Mammary epithelial cell (primary cell): ENCODE measurements at places on chromosomes 6 and 20. TPM values are rescaled to one million over a fixed set of nuclear protein-coding genes. Genes with fewer than 3 reads are reported as not detected.

Gene STMND1
- not detected in 2 replicates for total RNA-seq

Gene MUCL3
- not detected for total RNA-seq

Gene OSBPL2
- total RNA-seq: 39.7 TPM

Gene ADGRF5
- total RNA-seq: 0.09 TPM in 1 of 2 replicates, not detected in the other

Gene ADTRP
- 46.6 and 80.7 TPM in 2 replicates for total RNA-seq

Gene DOP1A
- 74.3 TPM for total RNA-seq

Gene PHACTR1
- not detected in 2 replicates for total RNA-seq

Gene PTCHD4
- total RNA-seq: 1.3 and 2.5 TPM in 2 replicates

Gene MUC21
- not detected in 2 replicates for total RNA-seq

Gene RSPO4
- total RNA-seq: not detected

Gene KCNK17
- total RNA-seq: not detected in 2 replicates

Gene RPP40
- 11.5 TPM for total RNA-seq

Gene NMBR
- total RNA-seq: not detected in 2 replicates

Gene HLA-DMB
- not detected in 2 replicates for total RNA-seq

Gene LAMA2
- total RNA-seq: 0.73 and 2.8 TPM in 2 replicates

Gene OPN5
- total RNA-seq: not detected

Gene COL19A1
- not detected in 2 replicates for total RNA-seq

Gene KCNQ5
- 11.8 and 13.7 TPM in 2 replicates for total RNA-seq

Gene LPA
- not detected for total RNA-seq

Gene CRISP3
- total RNA-seq: not detected in 2 replicates

Gene SNHG17
- total RNA-seq: 109 and 177 TPM in 2 replicates

Gene PAX1
- total RNA-seq: not detected in 2 replicates

Gene MAVS
- 31.1 and 37.9 TPM in 2 replicates for total RNA-seq

Gene OR2B6
- total RNA-seq: not detected in 2 replicates

Gene SLC17A1
- not detected in 2 replicates for total RNA-seq

Gene CTCFL
- total RNA-seq: not detected

Gene SYNDIG1
- 7.4 and 17.5 TPM in 2 replicates for total RNA-seq

Gene CST5
- total RNA-seq: not detected in 2 replicates

Gene TINAG
- not detected for total RNA-seq
